T-cell (primary cell): ENCODE measurements at places on chromosomes 3 and 15.

DNA sequence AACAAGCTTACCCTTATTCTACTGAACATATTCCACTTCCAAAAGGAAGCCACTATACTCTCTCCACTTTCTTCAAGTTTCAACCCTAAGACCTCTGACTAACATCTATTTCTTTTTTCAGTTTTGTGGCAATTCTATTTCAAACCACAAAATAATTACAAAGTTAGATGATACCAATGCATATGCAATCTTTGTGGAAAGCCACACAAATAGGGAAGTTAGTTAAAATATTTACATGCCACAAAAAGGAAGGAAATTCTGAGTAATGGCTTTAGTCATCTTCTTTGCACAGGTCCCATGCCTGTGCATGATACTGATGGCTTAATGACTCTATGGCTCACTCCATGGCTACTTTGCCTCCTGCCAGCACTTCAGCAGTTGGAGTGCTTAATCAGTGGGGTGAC, 57.0 kb upstream of the MCTP2 start:
- no peak for DNase-seq

- DNase-seq: no peak
Observed at GRCh38 chr3:60435941-60436650, 815.2 kb downstream of the FHIT start.

- DNase-seq: no peak
Observed at GRCh38 chr3:107946700-107947099, 144.1 kb downstream of the CD47 start.

- DNase-seq: no peak
Observed at GRCh38 chr3:105233010-105233409, 133.7 kb upstream of the ALCAM start.
